ENCODE measurements at places on chromosomes 4 and X. TPM values are rescaled to one million over a fixed set of nuclear protein-coding genes. Genes with fewer than 3 reads are reported as not detected.

Gene SFRP2
- total RNA-seq, result 8.3 TPM

Gene MAGEA8
- total RNA-seq, result not detected

GRCh38 chr4:24382381-24382780 lies 202.0 kb downstream of the DHX15 start:
- H3K36me3 ChIP-seq, result no peaks in the 10 kb centered on the region
- no peak overlapping the region for H3K27ac ChIP-seq
- H3K4me1 ChIP-seq, result no peaks in the 10 kb centered on the region

Gene BEX1
- total RNA-seq, result 1.9 TPM

DNA sequence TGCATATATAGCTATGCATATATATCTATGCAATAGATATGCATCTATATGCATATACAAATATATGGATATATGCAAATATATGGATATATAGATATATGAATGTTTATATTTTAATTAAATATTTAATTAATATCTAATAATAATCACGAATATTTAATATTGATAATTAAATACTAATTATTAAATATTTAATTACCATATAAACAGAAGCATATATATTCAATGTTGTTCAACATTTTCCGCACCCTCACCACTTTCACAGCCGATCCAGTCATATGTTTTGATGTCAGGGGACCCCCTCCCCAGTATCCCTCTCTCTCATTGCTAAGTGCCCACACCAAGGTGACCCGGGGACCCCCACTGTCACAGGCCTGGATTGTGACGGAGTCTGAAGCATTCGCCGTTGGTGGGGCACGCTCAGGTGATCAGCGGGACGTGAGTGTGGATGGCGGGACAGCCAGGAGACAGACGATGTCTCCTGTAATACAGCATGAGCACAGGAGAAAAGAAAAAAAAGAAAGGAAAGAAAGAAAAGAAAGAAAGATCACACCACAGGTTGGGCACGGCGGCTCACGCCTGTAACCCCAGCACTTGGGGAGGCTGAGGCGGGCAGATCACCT lies 199.7 kb downstream of the CRLF2 start:
- no peak overlapping the region for H3K4me3 ChIP-seq
- no peak overlapping the region for H3K27ac ChIP-seq
- H3K36me3 ChIP-seq, result no peaks in the 10 kb centered on the region
- DNase-seq, result no peak

Gene SRD5A3
- total RNA-seq, result 26.1 TPM

DNA sequence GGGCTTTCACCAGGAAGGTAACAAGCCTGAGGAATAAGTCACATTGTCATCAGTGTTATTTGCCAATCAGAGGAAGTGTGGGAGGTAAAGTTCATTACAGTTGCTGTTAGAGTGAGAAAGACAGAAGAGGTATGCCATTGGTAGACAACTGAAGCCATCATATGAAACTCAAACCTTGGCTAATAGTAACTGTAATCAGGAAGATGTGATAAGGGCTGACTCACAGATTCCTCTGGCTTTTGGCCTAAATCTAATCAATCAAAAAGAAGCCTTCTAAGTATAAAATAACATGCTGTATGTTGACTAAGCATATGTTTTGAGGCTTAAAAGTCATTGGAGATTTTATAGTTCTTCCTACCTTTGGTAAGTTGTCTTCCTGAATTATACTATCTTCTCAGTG lies 242.8 kb downstream of the PCDH7 start:
- no peak overlapping the region for H3K27ac ChIP-seq
- H3K4me3 ChIP-seq, result no peak overlapping the region
- H3K27me3 ChIP-seq, result no peaks in the 10 kb centered on the region
